Glomerular endothelial cell (primary cell): ENCODE measurements at places on chromosomes 16 and 17. TPM values are rescaled to one million over a fixed set of nuclear protein-coding genes. Genes with fewer than 3 reads are reported as not detected.

GRCh38 chr17:55760643-55761355 is 9.9 kb downstream of the PCTP start:
- DNase-seq, result no peak

DNA sequence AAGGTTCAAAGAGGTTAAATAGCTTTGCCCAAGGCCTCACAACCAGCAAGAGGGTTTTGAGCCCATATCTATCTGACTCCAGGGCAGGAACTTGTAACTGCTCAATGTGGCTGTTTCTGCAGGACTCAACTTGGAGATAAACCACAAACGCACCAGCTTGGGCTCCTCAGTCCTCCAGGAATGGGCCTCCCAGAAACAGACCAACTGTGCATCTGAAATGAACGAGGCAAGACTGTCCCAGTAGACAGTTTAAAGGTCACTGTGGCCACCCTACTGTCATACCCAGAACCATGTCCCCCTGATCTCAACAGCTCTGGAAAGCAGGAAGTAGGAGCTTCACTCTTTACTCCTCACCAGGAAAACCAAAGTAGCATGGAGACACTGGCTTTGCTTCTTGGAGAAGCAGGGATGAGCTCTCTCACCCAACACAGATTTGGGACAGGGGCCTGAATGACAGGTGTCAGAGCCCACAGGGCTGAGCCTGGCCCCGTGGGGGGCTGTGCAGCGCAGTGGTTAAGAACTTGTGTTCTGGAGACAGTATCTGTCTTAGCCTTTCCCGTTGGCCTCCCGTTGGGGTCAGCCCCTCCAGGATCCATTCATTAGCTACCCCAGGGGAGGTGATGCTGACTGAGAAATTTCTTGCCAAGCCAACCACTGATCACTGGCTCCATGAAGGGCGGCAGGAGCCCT is 2.3 kb upstream of the CALB2 start:
- no peak for DNase-seq

- no peak for DNase-seq
Measured at GRCh38 chr17:57781386-57782061, 36.4 kb upstream of the CCDC182 start.

GRCh38 chr16:85125570-85126393 is 13.5 kb upstream of the CIBAR2 start:
- no peak for DNase-seq

- DNase-seq, result no peak
Measured at GRCh38 chr17:29585080-29585751, 4.2 kb downstream of the GIT1 start.

GRCh38 chr17:48543107-48543853 is 1.6 kb downstream of the HOXB2 start:
- no peak for DNase-seq

DNA sequence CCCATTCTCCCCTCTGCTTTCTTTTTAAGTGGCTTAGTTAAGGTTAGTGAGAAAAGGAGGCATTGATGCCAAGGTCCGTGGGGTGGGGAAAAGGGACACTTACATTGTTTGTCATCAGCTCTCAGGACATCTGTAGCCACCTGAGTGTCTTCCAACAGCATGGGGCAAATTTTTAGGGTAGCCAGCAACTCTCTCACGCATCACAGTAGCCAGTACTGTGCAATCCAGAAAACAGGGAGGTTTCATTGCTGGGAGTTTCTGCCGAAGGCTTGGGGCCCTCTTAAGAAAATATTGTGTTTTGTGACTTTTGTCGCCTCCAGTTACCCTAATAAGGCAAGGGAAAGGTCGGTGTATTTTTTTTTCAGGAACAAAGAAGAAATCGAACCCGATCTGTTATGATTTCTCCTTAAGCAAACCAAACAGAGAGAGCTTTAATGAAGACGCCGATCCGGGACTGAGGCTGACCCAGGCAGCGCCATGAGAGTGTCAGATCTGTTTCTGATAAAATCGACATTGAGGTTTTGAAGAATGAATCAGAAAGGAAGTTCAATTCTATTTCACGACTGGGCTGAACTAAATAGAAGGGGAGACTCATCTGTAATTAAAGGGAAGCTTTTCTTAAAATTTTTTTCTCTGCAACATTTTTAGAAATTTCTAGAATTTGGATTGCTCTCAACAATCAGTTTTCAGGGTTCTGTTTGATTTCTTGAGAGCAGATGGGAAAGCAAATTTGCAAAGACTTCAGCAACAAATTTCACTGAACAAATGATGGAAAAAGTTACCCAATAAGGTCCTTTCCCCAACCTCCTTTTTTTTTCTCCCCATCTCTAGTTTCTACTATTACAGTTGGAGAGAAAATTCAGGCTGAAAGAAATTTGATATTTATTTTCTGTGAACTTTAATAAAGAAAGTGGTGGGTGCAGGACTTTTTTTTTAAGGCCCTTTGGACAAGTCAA is 144.7 kb upstream of the IRX3 start:
- DNase-seq, result no peak

- DNase-seq, result no peak
Measured at GRCh38 chr16:25134166-25134700, 22.7 kb downstream of the LCMT1 start.

- no peak for DNase-seq
Measured at GRCh38 chr17:17001874-17002520, 30.1 kb upstream of the TNFRSF13B start.

The KRTAP4-6 gene
- not detected in 2 replicates for total RNA-seq

The AHSP gene
- not detected in 2 replicates for total RNA-seq

The KRTAP4-9 gene
- total RNA-seq, result not detected in 2 replicates

The WFDC1 gene
- total RNA-seq, result not detected in 2 replicates

GRCh38 chr17:77847221-77848085 is 111.0 kb upstream of the TNRC6C start:
- no peak for DNase-seq

- DNase-seq, result no peak
Measured at GRCh38 chr16:4182581-4183236, 59.2 kb downstream of the SRL start.

- DNase-seq, result no peak
Measured at GRCh38 chr16:70713824-70714223, 28.0 kb upstream of the MTSS2 start.

DNA sequence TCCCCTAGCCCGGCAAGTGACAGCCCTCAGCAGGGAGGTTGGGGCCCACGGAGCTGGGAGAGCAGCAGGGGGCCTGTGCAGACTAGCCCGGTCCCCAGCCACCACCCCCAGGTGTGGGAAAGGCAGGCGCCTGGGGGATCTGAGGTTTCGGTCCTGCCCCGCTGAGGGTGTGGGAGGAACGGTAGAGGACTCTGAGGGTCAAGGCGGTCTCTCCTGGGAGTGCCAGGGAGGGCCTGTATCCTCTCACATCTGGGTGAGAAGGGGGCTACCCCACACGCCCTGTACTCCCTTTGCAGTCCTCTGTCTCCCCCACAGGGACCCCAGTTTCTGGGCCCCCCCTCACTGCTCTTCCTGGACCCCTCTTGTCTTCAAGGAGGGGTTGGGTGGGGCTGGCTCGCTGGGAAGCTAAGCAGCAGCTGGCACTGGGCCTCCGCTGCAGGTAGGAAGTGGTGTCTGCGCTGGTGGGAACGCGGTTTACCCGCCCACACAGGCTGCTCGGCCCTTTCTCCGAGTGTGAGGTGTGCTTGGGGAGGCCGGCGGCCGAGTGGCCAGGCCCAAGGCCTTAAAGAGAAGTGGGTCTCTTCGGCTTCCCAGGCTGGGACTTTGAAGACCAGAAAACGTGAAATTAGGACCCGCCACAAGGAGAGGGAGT is 15.4 kb downstream of the CD7 start:
- DNase-seq, result no peak

DNA sequence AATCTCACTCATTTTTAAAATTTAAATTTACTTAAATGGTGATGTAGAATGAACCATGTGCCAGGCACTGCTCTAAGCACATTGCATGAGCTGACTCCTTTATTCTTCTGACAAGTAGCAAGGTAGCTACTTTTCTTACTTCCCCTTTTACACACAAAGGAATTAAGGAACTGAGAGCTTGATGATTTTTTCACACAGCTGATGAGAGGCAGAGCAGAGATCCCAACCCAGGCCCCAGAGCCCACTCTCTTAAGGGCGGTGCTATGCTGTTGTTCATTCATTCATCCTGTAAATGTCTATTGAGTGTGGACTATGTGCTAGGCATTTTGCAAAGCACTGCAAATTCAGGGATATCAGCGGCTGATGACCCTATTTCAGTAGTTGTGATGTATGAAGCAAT is 17.9 kb downstream of the SEC14L5 start:
- DNase-seq, result no peak

- no peak for DNase-seq
Measured at GRCh38 chr17:79831265-79832217, 7.7 kb downstream of the CBX4 start.

The AANAT gene
- total RNA-seq, result not detected in 2 replicates

- DNase-seq, result no peak
Measured at GRCh38 chr16:51553314-51553713, 402.2 kb upstream of the SALL1 start.

The PKD1 gene
- 62.4 and 147 TPM in 2 replicates for total RNA-seq

DNA sequence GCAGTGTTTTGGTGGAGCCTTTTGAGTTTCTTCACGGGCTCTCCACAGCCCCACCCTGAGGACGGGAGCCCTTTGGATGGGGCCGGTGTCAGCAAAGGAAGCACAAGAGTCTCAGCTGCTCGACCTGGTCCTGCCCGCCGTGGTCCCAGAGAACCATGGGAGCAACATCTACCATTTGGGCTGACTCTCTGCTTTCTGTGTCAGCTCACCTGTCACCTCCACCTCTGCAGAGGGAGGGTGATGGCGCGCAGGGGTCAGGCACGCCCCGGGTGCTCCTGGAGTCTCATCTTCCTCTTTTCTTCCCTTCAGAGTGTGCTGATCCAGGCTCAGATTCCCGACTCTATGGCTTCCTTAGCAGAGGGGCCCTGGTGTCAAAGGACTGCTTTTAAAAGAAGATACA is 171.7 kb downstream of the LAT start:
- DNase-seq, result no peak

- no peak for DNase-seq
Measured at GRCh38 chr17:56540836-56541235, 52.7 kb upstream of the NOG start.

GRCh38 chr16:47045023-47045422 is 71.5 kb upstream of the DNAJA2 start:
- no peak for DNase-seq

DNA sequence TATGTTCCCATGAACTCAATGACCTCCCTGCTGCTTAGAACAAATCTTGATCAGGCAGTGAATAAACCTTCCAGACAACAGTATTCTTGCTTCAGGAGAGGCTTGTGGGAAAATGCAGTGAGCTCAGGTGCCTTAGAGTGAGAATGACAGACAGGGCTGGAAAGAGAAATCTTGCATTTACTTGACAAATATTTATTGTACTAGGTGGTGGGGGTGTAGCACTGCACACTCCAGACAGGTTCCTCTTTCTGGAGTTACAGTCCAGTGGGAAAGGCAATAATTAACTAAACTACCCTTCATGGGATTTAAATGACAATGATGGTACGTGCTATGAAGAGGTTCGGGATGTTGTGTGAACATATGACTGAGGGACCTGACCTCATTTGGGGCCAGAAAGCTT is 182.9 kb downstream of the SHISA9 start:
- no peak for DNase-seq

- no peak for DNase-seq
Measured at GRCh38 chr16:14180481-14180944, 109.4 kb downstream of the MRTFB start.

DNA sequence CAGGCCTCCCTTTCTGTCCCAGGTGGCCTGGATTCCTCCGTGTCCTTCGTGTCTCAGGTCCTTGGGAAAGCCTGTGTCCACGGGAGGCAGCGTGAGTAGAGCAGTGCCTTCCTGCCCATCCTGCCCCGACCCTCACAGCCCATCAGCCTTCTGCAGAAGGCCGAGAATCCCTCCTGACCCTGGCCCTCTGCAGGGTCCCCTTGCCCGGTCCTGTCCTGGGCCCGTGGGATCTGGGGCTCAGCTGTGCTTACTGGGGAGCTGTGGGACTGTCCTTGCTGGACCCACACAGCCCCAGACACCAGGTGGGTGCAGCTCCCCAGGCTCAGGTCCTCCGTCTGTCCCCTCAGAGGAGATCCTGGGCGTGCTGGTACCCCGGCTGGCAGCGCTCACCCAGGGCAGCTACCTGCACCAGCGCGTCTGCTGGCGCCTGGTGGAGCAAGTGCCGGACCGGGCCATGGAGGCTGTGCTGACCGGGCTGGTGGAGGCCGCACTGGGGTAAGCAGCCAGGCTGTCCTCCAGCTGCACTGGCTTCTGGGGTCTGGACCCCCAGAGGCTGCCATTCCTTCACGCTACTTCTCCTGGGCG is 3.9 kb downstream of the TELO2 start:
- DNase-seq, result no peak

The TMEM92 gene
- total RNA-seq, result 0.12 and 0.73 TPM in 2 replicates

- DNase-seq, result no peak
Measured at GRCh38 chr17:67365738-67366192, 612 bp downstream of the PSMD12 start.

DNA sequence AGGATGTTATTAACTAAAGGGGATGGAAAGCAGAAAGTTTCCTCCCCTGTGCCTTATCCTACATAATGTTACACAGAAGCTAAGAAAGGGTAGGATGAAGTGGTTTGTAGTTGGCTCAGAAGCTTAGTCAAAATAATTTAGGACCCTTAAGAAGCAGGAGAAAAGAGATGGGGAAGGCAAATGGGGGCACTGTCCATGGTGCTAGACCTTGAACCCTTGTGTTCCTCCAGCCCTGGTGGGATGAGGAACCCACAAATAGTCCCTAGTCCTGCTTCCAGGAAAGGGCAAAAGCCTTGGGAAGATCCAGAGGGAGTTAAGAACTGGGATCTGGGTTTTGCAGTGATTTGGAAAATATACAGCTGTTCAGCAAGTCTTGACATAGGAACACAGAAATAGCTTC is 54.5 kb downstream of the SLC5A11 start:
- no peak for DNase-seq

DNA sequence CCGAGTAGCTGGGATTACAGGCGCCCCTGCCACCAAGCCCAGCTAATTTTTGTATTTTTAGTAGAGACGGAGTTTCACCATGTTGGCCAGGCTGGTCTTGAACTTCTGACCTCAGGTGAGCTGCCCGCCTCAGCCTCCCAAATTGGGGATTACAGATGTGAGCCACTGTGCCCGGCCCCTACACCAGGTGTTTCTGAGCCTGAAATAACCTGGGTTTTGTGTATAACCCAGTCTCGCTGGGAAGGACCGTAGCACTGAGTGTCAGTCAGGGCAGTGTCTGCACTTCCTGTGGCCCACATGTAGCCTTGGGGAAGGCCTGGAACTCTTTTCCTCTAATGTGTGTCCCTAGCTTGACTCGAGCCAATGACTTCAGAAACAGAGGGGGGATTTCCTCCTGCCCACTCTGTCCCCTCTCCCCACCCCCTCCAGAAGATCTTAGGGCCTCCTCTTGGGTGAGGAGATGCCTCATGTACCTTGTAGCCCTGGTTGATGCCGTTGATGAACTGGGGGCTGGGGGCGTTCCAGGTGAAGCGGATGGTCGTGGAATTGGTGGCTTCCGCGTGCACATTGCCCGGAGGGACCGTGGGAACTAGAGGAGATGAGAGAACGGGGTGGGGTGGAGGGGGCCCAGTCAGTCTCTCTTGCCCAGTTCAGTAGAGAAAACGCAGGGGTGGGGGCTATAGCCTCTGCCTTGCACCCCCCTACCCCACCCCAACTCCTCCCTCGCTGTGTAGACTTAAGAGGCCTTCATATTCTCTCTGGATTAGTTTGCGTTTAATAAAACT is 102.6 kb upstream of the CDC42EP4 start:
- DNase-seq, result no peak

- DNase-seq, result no peak
Measured at GRCh38 chr17:28477928-28478327, 4.5 kb downstream of the SLC13A2 start.

The TLCD1 gene
- 2.8 and 3.4 TPM in 2 replicates for total RNA-seq
